ENCODE measurements at places on chromosomes 3 and 15.

DNA sequence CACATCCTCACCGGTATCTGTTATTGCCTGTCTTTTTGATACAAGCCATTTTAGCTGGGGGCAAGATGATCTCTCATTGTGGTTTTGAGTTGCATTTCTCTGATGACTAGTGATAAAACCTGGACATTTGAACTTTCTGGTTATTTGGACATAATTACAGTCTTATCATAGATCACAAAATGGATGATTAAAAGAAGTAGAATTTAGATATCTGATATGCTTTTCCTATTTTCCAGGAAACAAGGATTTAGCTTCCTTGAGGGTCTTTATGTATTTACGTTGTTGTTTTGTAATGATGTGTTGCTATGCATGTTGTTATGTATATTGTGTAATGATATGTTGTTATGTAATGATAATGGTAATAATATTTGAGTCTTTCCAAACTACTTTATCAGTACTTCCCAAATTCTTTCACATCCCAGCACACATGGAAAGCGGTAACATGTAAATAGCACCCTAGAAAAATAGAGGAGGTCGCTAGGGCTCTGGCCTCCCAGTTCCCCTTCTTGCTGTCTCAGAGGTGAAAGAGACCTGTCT, 53.8 kb downstream of the GJD2 start:
- DNase-seq, result no peak

DNA sequence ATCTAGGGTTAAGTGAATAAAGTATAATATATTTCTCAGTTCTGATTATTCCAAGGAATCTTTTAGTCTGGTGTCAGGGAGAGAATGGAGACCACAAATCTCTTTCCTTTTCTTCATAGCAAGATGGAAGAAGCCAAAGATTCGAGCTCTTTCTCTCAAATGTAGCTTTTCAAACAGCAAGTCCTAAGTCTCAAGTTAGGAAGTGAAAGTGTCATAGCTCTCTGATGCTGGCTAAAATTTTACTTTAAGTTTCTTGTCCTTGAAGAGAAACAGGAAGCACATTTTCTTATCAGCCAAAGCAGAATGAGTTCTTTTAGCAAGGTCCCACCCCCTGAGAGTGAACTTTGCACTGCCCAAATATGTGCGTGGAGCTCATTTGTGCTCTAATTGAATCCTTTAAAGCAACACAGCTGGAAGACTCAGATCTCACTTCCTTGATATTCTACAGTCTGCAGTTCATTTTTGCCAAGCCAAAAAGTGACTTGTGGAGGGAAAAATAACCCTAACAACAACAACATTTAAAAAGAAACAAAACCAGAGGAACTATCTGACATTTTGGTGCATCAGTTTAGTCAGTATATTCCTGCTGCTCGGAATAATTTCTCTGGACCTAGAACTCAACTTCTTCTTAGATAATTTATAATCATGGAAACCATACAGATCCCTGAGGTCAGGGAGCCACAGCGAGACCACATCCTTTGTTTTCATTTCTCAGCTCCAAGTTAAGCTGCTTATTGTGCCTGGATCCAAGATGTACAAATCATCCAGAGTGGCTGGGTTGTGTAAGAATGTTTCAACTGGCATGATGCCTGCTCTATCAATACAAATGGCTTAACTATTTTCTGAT, 238.7 kb upstream of the P2RY1 start:
- peak; percentile 86 for DNase-seq

GRCh38 chr15:73571346-73571745, 61.8 kb downstream of the NPTN start:
- no peak for DNase-seq

- no peak for DNase-seq
These were observed 83.8 kb upstream of the DPH6 start for GRCh38 chr15:35629766-35630165.

GRCh38 chr3:13186435-13186815, 113.2 kb upstream of the IQSEC1 start:
- DNase-seq, result no peak

DNA sequence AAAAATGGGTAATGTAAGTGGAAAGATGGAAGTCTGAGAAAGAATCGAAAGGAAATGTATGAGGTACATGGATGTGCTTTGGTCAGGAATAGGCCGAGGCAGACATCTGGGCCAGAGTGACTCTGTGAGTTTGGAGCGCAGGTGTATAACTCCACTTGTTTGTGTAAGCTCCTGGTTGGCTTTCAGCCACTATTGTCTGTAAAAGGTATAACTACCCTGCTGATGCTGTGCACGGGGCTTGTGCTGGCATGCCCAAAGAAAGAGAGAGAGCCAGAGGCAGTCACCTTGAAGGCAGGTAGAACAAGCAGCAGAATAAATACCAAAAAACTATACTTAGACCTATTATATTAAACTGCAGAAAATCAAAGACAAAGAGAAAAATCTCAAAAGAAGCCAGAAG, 32.7 kb upstream of the CD96 start:
- no peak for DNase-seq

DNA sequence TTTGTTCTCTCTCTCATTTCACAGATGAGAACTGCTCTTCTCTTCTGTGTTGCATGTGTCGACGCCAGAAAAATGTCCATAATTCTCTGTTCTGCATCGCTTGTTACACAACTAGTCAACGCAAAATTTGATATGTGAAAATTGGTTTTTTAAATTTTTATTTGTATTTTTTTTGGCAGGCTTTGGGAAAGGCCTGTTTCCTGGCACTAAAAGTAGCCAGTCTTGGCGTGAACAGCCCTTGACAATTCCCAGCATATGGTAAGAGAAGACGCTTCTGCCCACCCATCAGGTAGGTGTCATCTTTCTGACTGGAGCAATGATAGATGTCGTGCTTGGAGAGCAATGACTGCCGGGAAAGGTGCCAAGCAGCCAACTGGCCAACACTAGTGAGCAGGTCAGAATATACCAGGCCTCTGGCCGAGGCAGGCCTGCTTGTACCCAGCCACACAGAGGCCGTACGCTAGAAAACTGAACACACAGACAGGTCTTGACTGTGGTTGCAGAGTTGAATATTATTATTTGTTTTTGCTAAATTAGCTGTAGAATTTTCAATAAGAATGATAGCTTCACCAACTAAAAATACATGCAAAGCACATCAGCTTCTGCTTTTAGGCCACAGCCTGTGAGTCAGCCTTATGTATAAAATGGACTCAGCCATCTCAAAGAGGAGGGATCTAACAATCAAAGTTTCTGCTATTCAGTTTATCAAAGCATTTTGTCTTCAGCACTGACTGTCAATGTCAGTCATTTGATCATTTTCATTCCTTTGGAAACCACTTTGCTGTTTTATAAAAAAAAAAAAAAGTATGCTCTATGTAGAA, 837.5 kb downstream of the MCTP2 start:
- no peak for DNase-seq

DNA sequence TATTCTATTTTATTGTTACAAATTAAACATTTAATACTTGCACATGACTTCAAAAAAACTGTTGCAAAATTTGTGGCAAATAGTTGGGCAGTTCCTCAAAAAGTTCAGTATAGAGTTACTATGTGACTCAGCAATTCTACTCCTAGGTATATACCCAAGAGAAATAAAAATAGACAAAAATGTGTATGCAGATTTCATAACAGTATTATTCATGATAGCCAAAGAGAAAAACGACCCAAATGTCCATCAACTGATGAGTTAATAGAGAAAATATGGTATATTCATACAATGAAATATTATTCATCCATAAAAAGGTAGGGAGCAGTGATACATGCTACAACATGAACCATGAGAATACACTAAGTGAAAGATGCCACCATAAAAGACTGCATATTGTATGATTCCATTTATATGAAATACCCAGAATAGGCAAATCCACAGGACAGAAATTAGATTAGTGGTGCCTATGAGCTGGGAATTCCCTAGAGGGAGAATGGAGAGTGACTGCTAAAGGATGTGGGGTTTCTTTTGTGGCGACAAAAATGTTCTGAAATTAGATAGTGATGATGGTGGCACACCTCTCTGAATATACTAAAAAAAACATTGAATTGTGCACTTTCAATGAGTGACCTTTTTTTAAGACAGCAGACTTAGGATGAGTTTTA, 31.6 kb upstream of the CLASP2 start:
- DNase-seq, result peak; percentile 64

DNA sequence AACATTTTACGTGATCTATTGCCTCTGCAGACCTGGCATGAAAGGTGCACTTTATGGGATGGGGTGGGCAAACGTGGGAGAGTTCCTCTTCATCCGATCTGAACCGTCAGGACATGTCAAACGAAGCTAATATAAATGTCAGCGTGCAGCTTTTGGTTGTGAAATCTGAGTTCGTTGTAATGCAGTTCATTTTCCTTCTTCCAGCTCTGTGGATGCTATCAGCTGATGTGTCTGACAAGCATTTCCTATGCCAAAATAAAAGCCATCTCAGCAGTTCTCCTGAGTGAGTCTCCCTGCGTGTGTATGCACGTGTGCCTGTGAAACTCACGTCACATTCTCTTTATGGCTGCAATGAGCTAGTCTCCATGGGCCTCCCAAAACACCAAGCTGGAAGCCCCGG, 512.3 kb downstream of the MCTP2 start:
- DNase-seq, result no peak

- peak; percentile 89 for DNase-seq
These were observed 87.0 kb upstream of the ALDH1L1 start for GRCh38 chr3:126267169-126267975.

GRCh38 chr3:71048948-71049347, 534.6 kb downstream of the FOXP1 start:
- no peak for DNase-seq

DNA sequence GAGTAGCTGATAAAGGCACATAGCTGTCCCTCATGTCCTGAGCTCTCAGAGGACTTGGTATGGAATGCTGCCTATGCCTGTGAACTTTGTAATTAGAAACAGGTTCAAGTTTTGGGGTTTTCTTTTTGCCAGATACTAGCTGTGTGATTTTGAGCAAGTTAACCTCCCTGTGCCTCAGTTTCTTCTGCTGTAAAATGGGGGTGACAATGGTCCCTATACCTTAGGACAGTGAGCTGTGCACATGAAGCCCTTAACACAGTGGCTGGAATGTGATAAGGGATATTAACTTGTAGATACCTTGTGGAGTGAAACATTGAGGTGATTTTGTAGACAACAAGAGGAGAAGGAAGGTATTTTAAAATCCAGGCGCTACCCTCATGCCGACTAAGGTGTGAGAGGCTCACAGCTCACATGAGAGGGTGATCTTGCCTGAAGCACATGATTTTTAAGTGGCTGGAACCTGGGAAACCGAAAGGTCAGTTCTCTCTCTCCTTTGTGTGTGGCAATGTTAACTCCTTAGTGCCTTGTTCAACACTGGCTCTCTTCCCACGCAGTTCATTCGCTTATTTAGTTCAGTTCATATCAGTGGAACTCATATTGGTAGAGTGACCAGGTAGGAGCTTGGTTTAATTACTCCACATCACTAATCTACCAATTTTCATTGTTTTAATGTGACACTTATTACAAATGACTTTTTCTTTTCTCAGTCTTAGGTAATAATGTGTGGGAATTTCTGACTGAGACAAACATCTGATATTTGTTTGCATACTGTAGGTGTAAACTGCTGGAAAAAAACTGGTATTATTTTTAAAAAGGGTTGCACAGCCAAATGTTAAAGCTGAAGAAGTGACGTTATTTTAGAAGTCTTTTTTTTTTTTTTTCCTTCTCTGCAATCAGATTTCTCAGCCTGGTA, 236.2 kb downstream of the ITPR1 start:
- no peak for DNase-seq

DNA sequence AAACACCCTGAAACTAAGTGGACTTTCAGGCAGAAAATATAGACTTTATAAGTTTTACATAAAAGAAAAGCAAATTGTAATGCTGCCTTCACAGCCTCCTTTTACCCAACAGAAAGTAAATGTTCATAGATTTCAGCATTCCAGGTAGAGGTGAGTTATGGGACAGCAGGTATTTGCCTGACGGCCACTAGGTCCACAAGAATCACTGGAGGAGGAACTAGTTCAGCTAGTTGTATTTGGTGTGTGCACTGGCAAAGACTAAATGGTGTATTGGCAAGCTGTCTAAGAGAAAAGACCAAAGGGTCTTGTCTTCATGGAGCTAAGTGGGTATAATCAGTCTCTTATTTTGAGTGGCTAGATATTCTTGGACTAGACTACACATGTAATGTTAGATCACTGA, 34.2 kb downstream of the ZNF654 start:
- no peak for DNase-seq

GRCh38 chr3:72344647-72345046, 503.6 kb downstream of the SHQ1 start:
- DNase-seq, result no peak

GRCh38 chr15:63073497-63074172, 31.1 kb downstream of the TPM1 start:
- peak; percentile 60 for DNase-seq

- no peak for DNase-seq
These were observed 660 bp upstream of the ADAMTSL3 start for GRCh38 chr15:83653288-83653638.

DNA sequence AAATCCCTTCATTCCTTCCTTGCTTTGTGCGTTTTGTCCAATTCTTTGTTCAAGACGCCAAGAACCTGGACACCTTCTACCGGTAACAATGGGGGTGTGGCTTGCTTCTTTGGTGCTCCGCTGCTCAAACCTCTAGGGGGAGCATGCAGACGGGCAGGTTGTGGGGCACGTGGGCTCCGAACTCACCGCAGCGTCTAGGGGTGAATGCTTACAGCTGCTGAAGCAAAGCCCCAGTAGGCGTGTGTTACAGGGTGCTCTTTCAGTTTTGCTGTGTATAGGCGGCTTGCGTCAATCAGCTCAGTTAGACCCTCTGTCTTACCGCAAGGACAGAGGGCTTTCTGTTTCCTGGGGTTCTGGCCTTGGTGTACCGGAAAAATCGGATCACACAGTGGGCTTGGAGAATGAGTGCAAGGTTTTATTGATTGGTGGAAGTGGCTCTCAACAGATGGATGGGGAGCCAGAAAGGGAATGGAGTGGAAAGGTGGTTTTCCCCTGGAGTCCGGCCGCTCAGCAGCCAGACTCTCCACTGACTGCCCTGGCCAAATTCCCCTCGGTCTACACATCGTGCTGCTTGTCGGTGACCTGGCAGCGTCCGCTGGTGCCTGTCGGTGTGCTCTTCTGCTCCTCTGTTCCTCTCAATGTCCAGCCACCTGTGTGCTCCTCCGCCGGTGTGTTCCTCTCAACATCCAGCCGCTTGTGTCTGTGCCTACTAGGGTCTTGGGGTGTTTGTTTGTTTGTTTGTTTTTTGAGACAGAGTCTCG, 1.2 kb upstream of the LRRC34 start:
- DNase-seq, result peak; percentile 16

GRCh38 chr3:24416224-24416623, 78.4 kb downstream of the THRB start:
- no peak for DNase-seq

- DNase-seq, result no peak
These were observed 97.2 kb upstream of the FLNB start for GRCh38 chr3:57910990-57911389.

- peak; percentile 14 for DNase-seq
These were observed 744.0 kb upstream of the SGO1 start for GRCh38 chr3:20930034-20930433.

DNA sequence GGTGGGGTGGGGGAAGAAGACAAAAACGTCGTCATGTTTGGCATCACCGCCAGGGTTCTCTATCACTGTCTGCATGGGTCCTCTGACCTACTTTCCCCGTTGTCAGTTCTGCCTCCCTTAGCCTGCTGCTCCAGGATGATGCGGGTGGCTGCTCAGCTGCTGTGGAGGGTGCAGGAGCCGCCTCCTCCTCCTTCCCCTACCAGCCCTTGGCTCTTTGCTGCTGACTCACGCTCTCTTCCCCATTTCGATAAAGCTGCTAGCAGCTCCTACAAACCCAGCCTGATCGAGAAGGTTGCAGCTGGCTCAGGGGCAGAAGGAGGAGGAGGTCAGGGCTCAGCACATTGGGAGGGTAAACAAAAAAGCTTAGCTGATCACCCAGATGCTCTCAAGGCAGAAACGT, 49.5 kb upstream of the SEC13 start:
- peak; percentile 50 for DNase-seq

GRCh38 chr15:90885432-90886290, 1.4 kb downstream of the FES start:
- DNase-seq, result peak; percentile 60

All from fibroblast of skin of right biceps (primary cell).